CD4-positive, alpha-beta T cell treated with Interleukin-2 at 100 ng/mL for 4 hours (primary cell): ENCODE measurements at places on chromosomes 16 and 17.

DNA sequence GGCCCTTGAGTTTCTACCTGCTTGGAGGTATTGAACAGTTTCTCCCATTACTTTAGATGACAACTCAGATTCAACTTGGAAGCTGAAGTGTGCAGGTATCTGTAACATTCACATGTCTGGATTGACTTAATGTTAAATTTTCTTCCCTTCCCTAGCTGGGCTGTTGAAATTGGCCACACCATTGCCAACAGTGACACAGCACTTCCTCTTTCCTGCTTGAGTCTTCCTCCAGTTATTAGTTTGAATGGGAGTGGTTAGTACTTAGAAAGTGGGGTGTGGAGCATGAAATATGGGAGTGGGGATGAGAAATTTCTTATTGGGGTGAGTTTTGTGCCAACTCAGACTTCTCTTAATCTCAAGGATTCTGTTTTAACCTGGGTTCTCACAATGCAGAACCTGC lies 454.9 kb downstream of the KCNJ2 start:
- no peak for DNase-seq

DNA sequence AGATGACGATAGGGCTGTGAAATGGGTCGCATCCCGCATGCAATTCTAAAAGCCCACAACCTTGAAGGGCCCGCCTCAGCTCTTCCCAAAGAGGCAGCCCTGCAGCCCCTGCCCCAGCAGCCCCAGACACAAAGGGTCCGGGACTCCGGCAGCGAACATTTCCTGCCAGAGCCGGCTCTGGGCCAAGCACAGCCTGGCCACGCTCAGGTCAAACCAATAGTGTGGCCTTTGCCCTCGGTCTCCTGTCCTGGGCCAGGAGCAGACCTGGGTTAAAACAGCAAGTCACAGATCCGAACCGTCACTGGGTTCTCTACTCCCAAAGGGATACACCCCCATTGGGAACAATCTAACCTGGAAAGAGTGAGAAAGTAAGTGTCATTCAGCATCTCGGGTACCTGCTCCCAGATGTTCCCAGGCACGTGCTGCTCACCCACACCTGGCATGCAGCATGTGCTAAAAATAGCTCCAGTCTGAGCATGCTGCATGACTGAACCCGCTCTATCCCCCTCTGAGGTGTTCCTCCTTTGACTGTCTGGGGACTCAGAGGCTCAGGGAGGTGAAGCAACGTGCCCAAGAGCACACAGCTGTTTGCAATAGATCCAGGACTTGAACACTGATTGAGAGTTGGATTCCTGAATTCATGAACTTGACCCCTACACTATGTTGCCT lies 22.2 kb upstream of the ATP2A3 start:
- no peak for DNase-seq

GRCh38 chr17:77188084-77189066 lies 47.6 kb downstream of the SEC14L1 start:
- DNase-seq: no peak

GRCh38 chr16:86033971-86034370 lies 135.0 kb downstream of the IRF8 start:
- DNase-seq: no peak

GRCh38 chr16:30113711-30114333 lies 485 bp upstream of the GDPD3 start:
- DNase-seq: no peak

GRCh38 chr17:61689610-61690180 lies 98.7 kb upstream of the NACA2 start:
- DNase-seq: no peak

- no peak for DNase-seq
Measured at GRCh38 chr16:81484908-81485624, 40.5 kb downstream of the CMIP start.

GRCh38 chr17:17726458-17727060 lies 45.3 kb downstream of the RAI1 start:
- no peak for DNase-seq

DNA sequence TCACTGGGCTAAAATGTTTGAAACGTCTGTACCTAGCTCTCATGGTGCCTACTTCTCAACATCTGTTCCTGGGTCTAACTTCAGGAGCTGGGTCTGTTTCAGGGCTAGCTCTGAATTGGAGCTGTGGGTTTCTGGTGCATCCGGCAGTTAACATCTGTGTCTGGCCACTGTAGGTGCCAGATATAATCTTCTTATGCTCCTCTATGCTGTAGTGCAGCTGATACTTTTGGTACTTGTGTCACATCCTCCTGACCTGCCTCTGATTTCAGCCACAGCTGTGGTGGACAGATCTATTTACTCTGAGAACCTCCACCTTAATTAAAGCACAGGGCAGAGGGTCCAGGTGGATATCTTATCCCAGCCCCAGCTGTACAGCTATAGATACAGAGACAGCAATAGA lies 496.5 kb upstream of the CDH11 start:
- DNase-seq: no peak

- no peak for DNase-seq
Measured at GRCh38 chr17:37772982-37773381, 28.1 kb upstream of the HNF1B start.
